Renal cortex interstitium (tissue), 15 donors: ENCODE measurements at places on chromosomes 2 and 18. TPM values are rescaled to one million over a fixed set of nuclear protein-coding genes. Genes with fewer than 3 reads are reported as not detected.

GRCh38 chr2:227473122-227473461 lies 1.1 kb downstream of the AGFG1 start:
- no peak for DNase-seq

DNA sequence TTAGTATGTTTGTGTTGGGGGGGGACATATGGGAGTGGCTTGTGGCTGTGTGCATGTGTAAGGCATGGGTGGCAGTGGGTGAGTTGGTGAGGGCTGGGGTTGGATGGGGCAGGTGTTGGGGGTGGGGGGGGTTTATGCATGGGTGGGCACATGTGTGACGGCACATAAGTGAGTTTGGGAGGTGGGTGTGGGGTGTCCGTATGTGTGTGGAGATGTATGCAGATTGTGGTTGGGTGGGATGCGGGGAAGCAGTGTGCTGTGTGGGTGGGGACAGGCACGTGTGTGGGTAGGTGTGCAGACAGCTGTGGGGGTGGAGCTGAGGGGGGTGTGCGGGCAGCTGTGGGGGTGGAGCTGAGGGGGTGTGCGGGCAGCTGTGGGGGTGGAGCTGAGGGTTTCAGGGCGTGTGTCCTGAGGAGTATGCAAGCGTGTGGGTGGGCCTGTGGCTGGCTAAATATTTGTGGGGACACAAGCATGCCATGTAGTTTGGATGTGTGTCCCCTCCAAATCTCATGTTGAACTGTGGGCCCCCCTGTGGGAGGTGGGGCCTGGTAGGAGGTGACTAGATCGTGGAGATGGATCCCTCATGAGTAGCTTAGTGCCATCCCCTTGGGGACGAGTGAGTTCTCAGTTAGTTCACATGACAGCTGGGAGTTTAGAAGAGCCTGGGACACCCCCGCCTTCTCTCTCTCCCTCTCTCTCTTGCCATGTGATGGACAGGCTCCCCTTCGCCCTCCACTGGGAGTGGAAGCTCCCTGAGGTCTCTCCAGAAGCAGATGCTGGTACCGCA lies 59.4 kb downstream of the ANKMY1 start:
- no peak for DNase-seq

DNA sequence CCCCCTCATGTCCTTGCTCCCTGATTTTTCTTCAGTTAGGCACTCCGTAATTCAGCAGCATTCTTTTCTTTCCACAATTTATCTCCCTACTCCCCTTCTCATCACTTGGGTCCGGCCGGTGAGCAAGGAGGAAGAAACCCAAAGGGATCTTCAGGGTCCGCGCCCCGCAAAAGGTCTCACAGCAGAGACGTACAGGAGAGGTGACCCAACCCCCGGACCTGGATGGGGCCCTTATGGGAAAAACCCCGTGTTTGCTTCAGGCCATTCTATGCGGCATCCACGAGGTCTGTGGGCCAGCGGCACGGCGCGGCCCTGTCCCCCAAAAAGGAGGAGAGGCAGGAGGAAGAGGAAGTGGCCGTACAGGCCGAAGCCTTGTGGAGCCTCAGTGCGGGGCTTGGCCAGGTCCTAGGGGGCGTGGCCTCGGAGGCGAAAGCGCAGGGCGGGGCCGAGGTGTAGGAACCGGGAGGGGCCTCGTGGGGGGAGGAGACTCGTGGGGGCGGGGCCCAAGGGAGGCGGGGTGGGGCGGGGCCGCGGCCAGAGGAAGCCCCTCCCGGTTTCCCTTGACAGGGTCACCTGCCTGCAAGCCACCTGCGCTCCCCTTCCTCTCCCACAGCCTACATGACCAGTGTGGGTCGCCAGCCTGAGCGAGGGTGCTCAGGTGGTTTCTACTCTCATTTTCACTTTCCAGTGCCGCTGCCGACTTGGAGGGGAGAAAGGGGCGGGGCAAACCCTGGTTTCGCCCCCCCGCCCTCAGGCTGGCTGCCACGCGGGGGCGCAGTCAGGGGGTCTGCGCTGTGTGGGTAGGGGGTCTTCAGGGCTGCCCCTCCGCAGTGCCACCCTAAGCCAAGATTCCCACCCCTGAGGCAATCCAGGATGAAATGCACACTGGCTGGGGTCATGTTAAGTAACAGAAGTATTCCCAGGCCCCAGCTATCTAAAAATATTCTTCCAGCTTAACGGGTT lies 156.4 kb upstream of the XPO1 start:
- peak; percentile 86 for DNase-seq

DNA sequence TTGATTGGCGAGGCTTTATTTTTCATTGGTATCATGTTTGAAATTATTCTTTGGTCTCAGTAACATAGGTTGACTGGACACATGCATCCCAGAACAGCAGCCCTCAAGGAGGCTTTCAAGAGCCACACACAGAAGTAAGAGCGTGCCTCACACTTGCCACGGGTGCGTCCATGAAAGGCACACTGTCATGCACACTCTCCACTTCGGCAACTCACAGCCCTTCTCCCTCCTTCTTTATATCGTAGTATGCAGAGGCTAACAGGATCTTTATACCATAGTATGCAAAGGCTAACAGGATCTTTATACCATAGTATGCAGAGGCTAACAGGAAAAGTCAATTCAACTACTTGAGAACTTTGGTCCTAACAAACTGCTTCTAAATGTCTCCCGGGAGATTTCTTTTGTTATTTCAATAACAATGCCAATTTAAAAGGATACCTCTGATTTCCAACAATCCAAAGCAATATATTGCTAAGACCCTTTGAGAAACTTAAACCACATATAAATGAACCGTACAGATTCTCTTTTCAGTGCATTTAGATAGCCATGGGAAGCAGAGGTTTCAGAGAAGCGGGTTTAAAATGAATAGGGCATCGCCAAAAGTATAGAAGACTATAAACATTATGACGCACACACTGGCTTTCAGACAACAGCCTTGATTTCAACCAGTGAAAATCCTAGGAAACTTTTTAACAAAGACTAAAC lies 26.5 kb upstream of the ZNF516 start:
- DNase-seq = no peak

DNA sequence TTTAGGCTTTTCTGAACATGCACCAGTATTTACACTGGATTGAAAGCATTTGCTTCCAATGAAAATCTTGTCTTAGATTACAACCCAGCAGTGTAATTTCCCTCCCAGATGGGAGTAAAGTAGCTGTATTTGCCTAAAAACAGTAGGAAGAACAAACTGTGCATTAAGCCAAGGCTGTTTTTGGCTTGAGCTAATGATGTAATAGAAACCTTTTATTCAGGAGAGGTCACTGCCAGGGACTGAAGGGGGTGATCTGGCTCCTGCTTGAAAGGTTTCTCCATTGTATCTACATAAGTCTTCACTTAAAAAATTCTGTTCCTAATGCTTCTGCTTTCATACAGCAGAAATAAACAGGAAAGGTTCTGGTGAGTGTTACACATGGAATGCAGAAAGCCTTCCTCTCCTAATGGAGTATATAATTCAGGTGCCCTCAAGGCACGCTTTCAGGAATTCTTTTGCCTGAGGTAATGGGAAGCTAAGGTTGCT lies 74.4 kb downstream of the MEIS1 start:
- no peak for DNase-seq

DNA sequence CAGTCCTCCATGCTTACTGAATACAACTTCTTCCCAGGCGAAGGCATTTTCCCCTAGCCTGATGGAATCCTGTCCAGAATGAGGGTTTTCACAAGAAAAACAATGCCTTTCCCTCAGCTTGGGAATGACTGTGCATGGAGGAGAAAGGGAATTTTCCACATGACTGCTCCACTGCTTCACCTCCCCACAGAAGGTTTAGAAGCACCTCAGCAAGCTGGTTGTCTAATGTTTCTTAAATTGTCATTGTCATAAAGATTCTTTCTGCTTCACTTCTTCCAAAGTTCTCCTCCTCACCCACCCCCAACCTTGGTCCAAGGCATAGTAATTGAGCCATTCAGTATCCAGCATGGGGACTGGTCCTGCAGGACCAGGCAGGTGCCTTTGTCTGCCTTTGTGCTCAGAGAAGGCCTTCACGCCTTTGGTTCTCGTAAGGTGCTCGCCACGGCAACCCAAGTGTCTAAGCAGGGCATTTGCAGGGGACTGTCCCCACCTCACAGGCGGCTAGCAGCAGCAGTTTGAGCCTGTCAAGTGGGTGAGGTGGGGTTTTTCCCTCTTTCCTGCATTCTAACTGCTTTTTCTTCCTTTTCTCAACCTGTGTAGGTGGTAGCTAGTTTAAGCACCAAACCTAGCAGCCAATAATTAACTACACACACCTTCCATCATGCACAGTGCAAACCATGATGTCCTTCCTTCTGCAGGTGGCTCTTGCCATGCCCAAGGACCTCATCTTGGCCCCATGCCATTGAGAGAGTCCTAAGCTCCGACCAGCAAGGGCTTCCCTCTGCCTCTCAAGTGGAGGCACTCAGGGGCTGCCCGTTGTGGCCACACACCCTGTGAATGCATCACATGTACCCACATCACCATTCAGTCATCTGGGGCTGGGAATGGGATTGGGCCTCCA lies 65.7 kb upstream of the BCL2L11 start:
- DNase-seq = peak; percentile 55

- no peak for DNase-seq
Observed at GRCh38 chr2:19158896-19159295, 199.5 kb downstream of the OSR1 start.

DNA sequence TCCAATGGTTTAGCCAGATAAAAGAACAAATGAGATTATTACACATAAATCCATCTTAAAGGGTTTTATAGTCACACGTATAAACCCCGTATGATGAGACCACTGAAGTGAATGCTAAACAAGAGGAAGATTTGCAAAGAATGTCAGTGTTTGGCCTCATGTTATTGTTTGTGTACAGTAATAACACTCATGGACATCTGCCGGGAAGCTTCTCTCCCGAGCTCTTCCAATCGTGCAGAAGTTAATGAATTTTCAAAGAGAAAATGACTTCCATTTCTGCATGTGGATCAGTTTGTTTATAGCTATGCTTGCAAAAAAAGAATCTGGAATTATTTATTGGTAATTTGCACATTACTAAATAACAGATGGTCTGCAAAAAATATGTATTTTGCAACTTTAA lies 88.5 kb upstream of the APCDD1 start:
- DNase-seq = no peak

GRCh38 chr2:166278856-166279255 lies 96.9 kb downstream of the SCN9A start:
- DNase-seq = no peak

DNA sequence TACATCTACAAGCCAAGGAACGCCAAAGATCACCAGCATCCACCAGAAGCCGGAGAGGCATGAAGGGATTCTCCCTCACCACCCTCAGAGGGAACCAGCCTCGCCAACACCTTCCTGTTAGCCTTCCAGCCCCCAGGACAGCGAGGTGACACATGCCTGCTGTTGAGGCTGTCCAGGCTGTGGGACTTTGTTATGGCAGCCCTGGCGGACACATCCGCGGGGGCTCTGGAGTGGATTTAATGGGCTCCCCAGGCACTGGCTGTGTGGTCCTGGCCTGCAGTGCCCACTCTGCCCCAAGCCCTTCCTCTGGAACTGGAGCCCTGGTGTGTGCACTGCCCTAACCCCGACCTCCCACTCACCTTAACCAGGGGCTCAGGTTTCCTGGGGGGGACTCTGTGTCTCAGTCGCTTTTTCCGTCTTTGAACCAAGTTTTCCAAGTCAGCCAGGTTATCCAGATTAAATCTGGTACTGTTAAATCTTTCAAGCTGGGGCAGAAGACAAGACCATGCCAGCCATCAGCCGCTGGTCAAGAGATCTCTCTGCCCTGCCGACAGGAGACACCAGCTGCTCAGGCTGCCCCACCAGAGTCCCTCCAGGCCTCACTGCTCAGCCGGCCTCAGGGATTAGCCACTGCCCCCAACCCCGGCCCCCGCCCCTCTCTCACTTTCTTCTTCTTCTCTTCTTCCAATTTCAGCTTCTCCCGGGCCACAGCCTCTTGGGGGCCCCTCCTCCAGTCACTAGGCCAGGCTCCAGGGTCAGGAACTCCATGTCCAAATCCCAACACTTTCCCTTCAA lies 1.9 kb downstream of the ANKRD23 start:
- DNase-seq = no peak

DNA sequence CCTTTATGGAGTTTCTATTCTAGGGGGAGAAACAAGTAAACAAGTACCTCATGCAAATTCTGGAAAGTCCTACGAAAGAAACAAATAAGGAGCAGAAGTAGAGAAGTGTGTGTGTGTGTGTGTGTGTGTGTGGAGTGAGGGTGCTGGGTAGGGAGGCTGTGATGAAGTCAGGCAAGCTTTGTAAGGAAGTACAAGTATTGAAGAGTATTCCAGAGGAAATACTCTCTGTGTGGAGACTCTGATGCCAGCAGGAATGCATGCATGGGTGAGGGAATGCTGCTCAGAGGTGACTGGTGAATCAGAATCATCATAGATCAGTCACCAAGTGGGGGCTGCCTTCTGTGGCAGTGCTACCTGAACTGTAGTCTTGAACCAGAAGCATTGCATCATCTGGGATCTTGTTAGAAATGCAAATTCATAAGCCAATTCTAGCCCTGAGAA lies 34.5 kb downstream of the SLC4A3 start:
- DNase-seq = no peak

- no peak for DNase-seq
Observed at GRCh38 chr2:113175042-113175628, 1.4 kb downstream of the PSD4 start.

GRCh38 chr2:171575606-171576005 lies 53.3 kb downstream of the CYBRD1 start:
- DNase-seq = no peak

Gene TMEM247
- not detected for polyA plus RNA-seq

Gene GALNT3
- polyA plus RNA-seq = 20.7 TPM

Gene PLEKHH2
- 25.3 TPM for polyA plus RNA-seq

Gene SFT2D3
- not detected for polyA plus RNA-seq

Gene PROKR1
- 0.37 TPM for polyA plus RNA-seq

Gene ATP6V1C2
- 11.3 TPM for polyA plus RNA-seq

Gene DNAJC5G
- 0.59 TPM for polyA plus RNA-seq

Gene BOLL
- polyA plus RNA-seq = not detected

Gene CRYGC
- not detected for polyA plus RNA-seq

Gene ESPNL
- polyA plus RNA-seq = 1.9 TPM

Gene TUBA4B
- polyA plus RNA-seq = 0.79 TPM

Gene STPG4
- polyA plus RNA-seq = 0.37 TPM

Gene RAB6C
- 0.82 TPM for polyA plus RNA-seq

Gene PID1
- polyA plus RNA-seq = 7.3 TPM

Gene IL1R2
- polyA plus RNA-seq = 0.31 TPM
